ENCODE measurements at places on chromosomes 16 and 17.

- DNase-seq = no peak
Measured at GRCh38 chr16:57556941-57557541, 14.6 kb downstream of the ADGRG5 start.

DNA sequence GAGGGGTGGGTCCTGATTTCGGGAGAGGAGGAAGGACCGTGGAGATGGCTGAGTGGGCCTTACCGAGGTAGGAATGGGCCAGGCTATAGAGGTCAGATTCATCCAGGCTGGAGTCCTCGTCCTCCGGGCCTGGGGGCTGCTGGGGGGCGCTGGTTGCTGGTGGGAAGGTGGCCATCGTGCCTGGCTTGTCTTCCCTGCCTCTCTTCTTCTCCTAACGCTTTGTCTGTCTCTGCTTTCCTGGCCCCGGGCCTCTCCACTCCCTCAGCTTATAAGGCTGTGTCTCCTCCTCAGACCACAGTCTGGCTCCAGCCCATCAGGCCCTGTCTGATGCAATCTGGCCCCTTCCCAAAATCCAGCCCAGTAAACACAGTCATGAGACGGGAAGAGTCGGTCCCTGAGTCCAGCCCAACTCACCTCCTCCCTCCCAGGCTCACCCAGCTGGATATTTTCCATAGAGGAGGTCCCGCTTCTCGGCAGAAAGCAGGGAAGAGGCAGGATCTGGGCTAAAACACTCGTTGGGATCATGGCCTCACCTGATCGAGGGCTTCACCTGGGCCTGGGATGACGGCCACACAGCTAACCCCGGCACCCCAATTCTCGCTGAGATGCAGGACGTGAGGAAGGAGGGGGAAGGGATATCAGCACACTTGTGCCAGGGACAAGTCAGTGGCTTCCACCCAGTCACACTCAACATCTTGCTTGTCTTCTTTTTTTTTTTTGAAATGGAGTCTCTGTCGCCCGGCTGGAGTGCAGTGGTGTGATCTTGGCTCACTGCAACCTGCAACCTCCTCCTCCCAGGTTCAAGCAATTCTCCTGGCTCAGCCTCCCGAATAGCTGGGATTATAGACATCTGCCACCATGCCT lies at the start of gene NUPR1:
TSS of gene NUPR1 (minus strand) at position 242 of the 864 bp plus-strand sequence. CDS start at position 175, 67 bp downstream.
- DNase-seq = no peak

- no peak for DNase-seq
Measured at GRCh38 chr16:56825826-56826225, 39.2 kb upstream of the SLC12A3 start.

DNA sequence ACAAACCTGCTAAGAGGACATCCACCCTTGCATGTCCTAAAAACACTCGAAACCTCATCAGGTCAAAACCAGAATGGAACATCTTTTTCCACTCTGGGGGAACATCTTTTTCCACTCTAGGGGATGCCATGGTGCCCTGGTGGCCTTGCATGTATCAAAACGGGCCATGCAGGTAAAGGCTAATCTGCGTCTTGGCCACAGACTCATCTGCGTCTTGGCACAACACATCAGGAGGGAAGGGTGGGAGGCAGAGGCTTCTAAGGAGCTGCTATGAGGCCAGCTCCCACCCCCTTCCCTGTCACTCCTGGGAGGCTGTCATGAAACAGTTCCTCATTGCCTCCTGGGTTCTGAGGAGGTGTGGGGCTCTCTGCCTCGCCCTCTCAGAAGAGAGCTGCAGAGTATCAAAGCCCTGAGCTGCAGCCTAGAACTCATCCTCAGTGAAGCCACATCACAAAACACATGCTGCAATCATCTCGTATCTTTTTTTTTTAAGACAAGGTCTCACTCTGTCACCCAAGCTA lies 27.6 kb downstream of the PARN start:
- no peak for DNase-seq

DNA sequence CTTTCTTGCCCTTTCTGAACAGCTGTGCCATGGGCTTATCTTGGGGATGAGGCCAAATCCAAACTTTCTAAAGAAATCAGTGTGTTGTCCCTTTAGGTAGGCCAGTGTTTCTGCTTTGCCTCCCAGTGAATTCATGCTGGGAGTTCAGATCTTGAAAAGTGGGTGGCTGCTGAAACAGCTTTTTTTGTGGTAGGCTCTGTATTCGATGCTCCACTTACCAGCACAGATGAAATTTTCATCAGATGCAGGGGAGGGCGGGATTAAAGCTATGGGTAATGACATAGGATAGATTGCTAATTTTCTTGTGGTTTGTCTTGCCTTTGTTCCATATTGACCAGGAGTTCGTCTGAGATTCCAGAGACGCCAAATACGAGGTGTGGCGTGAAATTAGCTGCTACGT lies 2.8 kb downstream of the SOCS7 start:
- DNase-seq = no peak

DNA sequence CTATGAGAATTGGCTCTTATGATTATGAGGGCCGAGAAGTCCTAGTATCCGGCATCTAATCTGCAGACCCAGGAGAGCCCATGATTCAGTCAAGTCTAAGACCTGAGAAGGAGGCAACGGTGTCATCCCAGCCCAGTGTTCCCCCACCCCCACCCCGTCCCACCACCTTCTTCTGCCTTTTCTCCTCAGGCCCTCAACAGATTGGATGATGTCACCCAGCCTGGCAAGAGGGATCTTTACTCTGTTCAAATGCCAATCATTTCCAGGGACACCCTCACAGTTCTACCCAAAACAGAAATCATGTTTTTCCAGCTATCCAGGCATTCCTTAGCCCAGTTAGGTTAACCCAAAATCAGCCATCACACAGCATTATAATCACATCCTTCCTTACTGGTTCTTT lies 10.0 kb upstream of the GAA start:
- DNase-seq = no peak

DNA sequence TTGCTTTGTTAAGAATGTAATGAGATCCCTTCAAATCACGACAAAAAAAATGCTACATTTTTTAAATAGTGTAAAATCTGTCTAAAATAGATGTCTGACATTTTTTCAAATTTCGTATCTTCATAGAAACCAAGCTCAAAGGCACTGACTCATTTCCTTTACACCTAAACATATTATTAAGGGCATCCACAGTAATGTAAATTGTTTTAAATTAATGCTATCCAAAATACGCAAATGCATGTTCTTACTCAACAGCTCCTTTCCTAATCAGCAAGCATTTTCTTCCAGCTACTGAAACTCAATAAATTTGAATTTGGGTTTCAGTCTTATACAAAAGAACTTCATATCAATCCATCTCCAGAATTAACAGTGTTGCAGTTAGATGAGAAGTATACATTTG lies 4.3 kb downstream of the C16orf87 start:
- peak; percentile 53 for DNase-seq

GRCh38 chr16:86619239-86619794 lies 41.0 kb downstream of the FOXL1 start:
- DNase-seq = no peak

GRCh38 chr16:17160920-17161431 lies 309.8 kb downstream of the XYLT1 start:
- no peak for DNase-seq

DNA sequence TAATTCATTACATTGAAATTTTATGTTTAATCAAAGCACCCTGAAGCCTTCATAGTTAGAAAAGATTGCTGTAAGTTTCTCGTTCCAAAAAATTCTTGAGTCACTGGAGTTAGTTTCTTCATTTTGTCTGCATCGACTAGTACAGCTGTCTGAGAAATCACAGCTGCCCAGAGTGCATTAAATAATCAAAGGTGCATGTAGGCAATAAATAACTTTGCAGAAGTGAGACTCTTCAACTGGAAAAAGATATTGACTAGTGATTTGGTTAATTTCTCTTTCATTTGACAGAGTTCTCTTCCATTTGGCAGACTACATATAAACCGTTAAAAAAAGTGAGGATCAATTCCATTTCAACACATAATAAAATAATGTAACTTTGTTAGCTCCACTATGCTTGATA lies 234.0 kb downstream of the CNTNAP4 start:
- no peak for DNase-seq

GRCh38 chr16:79933603-79934002 lies 333.1 kb upstream of the MAF start:
- no peak for DNase-seq
